HuH-7.5 (cell line): ENCODE measurements at places on chromosomes 1 and 21.

GRCh38 chr1:10561497-10561896 lies 86.7 kb downstream of the PEX14 start:
- no peak for DNase-seq

DNA sequence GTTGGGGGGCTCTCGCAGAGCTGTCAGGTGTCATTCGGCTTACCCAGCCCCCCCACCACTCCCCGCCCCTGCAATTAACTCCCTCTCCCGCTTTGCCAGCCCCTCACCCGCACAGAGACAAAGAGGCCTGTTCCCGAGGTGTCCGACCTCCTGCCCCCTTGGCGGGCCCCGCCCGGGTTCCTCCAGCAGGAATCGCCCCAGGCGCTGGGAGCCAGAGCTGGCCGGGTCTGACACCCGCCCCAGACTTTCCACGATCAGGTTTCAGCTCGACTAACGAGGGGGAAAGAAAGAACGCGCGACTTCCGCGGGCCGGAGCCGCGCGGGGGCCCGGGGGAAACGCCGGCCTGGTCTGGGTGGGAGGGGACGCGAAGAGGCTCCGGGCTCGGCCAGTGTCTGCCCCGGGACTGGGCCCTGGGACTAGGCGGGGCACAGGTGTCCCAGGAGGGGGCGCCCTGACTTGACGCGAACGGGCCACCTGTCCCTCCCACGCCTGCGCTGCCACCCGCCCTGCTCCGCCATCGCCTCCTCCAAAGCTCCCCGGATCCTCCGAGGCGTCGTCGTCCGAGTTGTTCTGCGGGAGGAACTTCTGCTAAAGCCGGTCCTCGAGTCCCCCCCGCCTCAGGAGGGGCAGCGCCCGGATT lies 36.4 kb upstream of the HHAT start:
- DNase-seq = peak; percentile 17

DNA sequence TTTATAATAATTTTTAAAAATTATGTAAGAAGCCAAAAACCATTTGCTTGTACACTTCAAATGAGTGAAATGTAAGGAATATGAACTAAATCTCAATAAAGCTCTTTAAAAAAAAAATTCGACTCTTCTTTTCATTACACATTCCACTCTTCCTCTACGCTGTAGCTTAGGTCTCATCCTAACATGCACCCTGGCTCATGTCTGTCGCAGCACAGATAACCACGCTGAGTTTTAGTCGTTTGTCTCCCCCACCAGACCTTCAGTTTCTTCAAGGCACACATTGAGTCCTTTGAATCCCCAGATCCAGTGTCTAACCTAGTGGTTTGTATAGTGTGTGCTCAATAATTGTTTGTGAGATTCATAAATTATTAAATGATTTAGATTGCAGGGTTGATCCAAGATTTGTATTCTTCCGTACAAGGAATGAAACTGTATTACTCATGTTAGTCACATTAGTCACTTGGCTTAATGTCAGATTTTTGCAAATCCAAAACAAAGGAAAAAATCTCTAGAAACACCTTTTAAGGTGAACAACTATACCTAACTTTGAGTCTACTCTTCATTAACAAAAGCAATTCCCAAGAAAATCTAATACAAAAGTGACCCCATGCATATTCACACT lies 57.3 kb downstream of the SLC25A24 start:
- DNase-seq = no peak

DNA sequence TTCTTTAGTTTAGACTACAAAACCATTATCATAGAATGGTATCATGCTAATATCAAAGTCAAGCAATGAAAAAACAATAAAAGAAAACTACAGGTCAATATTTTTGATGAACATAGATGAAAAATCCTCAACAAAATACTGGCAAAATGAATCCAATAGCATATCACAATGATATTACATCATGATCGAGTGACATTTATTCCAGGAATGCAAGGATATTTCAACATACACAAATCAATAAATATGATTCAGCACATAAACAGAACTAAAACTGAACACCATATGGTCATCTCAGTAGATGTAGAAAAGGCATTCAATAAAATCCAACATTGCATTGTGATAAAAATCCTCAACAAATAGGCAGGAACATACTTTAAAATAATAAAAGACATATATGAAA lies 1657.7 kb downstream of the KCNT2 start:
- no peak for DNase-seq

DNA sequence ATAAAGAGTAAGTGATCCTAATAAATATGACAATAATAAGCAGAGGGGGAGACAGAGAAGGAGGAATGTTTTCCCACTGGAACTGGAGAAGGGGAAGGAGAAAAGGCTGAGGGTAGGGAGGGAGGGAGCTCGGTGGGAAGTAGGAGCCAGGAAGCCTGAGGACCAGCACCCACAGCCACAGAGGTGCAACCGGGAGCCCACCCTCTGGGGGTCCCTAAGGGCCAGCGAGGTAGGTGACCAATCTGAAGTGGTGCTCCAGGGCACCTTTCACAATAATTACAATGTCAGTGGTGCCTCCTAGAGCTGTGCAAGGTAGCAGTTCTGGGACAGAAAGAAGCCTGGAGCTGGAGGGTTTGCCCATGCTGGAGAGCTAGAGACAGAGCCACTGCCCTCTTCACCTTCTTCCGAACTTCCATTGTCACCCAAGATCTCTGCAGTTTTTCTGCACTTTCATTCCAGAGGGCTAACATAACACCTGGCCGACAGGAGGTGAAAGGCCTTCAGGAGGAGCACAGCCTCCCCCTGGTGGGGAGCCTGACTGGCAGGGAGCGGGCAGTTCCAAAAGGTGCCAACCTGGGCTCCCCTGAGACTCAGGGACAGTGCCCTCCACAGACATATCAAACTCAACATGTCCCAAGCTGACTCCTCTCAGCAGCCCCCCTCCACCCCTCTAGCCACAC lies 4.1 kb upstream of the AHCYL1 start:
- DNase-seq = peak; percentile 65

DNA sequence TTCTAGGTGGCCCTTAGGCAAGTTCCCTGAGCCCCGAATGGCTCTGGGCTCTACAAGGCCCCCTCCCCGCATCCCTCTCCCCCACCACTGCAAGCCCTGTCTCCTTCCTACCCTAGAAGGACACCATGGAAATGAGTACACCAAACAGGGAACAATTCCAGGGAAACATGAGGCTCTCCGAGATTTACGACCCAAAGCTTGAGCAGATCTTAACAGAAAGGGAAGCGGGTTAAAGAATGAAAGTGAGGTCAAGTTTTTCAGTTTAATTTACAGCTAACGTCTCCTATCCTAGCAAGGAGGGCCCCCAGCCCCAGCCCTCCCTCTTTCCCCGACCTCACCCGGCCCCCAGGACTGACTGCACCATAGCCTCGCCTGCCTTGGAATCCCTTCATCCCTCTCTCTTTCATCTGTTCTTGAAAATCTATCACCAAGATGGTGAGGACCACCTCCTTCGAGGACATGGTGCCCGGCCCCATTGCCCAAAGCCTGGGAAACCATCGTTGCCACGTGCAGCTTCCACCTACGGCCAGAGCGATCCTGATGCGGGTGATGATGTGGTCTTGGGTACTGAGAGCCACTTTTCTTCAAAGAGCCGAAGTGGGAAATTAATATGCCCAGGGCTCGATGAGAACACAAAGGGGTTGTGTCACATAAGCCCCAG lies 30.5 kb downstream of the SIM2 start:
- DNase-seq = no peak

DNA sequence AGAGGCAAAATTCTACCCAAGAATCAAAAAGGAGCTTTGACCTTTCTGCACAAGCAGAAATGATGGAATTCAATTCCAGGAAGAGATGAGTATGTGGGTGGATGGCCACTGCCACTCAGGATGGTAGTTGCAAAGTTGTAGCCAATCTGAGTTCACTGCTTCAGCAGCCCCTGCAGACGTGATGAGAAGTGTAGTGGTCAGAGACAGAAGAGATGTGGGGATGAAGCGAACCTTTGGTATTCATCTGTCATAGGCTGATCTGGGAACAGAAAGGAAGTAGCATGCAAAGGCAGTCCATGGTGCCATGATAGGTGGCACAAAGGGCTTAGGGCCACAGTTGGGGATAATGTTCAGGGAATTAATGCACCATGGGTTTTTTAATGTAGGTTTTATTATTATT lies 81.1 kb upstream of the PGBD5 start:
- DNase-seq = no peak

DNA sequence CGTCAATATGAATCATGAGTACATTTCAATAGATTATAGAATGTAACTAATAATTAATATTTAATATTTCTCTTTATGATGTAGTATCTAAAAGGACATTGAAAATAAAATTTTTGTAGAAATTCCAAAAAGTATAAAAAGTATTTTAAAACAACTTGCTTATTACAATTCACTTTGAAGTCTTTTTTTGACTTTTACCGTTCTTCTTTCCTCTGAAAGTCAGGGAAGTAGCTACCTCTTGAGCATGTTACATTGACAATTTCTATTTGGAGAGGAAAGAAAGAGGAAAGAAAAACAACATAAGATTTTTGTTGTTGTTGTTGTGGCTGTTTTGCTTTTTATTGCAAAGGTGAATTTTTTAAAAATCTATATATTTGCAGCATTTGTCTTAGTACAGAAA lies 1.3 kb downstream of the PTPRC start:
- DNase-seq = no peak

DNA sequence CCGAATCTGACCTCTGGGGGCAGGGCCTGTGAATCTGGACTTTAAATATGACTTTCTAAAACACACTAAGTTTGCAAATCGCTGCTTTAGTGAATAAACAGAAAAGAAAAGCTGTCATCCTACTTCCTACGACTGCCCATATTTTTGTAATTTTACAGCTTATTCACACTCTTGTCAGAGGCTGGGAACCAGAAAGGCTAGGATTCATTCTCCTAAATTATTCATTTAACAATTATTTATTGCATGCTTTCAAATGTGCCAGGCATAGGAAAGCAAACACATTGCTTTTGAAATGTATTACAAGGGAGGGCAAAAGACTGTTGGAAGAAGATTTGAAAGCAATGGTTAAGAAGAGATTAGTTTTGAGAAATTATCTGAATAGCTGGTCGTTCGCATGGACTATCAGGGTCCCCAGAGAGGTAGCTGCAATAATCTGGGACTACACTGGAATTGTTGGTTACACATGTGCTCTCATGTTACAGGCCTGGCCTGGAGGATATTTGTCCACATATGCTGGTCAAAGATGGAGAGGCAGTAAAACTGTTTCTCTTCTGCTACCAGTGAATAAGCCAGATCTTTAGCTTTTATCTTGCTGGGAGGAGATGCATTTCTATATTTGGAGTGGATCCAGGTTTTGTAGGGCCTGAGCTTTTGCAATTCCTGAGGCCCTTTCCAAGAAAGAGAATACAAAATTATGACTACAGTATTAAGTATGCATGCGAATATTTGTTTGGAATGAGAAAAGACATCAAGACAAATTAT lies 29.6 kb upstream of the SFPQ start:
- no peak for DNase-seq

DNA sequence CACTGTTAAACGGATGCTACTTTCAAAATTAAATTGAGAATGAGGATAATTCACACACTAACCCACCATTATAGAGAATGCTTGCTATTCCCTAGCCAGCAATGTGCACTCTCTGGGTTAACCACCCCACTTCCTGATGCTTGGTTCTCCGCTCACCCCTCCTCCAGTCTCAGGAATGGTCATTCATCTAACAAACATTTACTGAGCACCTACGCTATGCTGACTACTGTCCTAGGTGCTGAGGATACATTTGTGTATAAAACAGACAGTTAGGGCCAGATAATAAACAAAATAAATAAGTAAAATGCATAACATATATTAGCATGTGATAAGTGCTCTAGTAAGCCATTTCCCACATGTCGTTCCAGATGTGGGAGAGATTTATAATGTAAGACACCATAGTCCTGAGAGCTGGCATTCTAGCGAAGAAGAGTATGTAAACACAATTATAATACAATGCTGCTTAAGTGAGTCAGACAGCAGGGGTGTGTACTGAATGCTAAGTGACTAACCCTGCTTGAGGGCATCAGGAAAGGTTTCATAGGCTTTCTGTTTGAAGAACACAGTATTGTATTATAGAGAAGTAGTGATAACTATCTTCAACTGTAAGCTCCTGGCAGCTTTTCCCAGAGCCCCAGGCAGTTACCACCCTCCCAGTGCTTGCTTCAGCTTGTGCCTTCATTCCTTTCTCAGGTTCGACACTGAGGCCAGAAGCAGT lies 126.7 kb upstream of the CACHD1 start:
- no peak for DNase-seq

DNA sequence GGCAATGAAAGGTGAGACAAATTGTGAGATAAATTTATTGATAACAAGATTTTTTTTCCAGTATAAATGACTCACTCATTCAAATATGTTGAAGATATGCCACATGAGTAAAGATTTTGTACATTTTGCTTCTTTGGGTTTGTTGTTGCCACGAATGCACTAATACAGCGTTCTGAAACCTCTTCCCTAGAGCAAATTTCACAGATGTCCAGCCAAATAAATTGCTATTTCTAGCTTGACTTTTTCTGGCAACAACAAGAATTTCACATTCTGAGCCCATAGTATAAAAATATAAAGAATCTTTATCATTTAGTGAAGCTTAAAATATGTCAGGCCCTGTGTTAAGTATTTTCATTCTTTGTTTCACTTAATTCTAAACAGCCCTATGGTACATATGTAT lies 114.5 kb upstream of the COL24A1 start:
- DNase-seq = no peak

DNA sequence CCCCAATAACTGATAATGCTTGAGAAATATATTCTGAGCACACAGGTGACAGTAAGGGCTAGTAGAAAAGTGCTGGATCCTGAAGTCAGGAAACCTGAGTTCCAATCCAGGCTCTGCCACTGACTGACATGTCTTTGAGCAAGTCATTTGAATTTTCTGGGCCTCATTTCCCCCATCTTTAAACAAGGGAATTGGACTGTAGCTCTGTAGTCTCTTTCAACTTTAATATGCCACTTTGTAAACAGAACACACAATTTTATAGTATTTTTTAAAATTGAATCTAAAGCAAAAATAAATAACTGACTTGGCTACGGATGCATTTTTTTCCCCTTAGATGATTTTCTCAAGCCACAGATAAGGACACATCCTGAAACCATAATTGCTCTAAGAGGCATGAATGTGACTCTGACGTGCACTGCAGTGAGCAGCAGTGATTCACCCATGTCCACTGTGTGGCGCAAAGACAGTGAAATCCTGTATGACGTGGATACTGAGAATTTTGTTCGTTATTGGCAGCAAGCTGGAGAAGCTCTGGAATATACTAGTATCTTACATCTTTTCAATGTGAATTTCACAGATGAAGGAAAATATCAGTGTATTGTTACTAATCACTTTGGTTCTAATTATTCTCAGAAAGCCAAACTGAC lies 37.0 kb downstream of the LRIG2 start:
- DNase-seq = no peak

GRCh38 chr1:40252601-40253000 lies 4.9 kb downstream of the TMCO2 start:
- DNase-seq = no peak

- no peak for DNase-seq
Observed at GRCh38 chr21:34640858-34641257, 25.9 kb upstream of the RCAN1 start.

- no peak for DNase-seq
Observed at GRCh38 chr1:209960926-209961325, 22.9 kb downstream of the SYT14 start.

DNA sequence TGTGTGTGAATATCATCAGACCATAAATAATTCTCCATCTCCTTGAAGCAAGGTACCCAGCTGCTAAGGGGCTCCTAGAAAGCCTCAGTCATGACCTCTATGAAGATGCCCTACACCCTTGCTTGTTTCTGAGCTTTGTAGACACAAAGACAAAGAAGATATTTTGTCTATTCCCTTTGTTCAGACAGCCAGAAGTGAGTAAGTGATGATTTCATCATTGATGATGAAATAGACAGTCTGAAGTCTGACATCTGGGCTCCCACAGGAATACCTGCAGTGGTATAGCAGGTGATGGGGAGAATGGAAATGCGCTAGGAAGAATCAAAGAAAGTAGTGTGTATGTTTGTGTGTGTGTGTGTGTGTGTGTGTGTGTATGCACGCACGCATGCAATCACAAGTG lies 82.2 kb upstream of the DPT start:
- no peak for DNase-seq
